ENCODE measurements at places on chromosomes 16 and 17. TPM values are rescaled to one million over a fixed set of nuclear protein-coding genes. Genes with fewer than 3 reads are reported as not detected.

The RFWD3 gene
- 26.9 TPM for total RNA-seq

The KRT28 gene
- total RNA-seq: not detected

The CCL18 gene
- total RNA-seq: not detected

The AGRP gene
- total RNA-seq: not detected

The TBC1D3K gene
- total RNA-seq: not detected

The UMOD gene
- total RNA-seq: not detected

The MOSMO gene
- total RNA-seq: 14.8 TPM

The SLFN14 gene
- not detected for total RNA-seq

The HOXB13 gene
- total RNA-seq: under 0.01 TPM

The SHPK gene
- total RNA-seq: 11.4 TPM

The PIGS gene
- 165 TPM for total RNA-seq
